ENCODE measurements at places on chromosomes 1 and 21.

DNA sequence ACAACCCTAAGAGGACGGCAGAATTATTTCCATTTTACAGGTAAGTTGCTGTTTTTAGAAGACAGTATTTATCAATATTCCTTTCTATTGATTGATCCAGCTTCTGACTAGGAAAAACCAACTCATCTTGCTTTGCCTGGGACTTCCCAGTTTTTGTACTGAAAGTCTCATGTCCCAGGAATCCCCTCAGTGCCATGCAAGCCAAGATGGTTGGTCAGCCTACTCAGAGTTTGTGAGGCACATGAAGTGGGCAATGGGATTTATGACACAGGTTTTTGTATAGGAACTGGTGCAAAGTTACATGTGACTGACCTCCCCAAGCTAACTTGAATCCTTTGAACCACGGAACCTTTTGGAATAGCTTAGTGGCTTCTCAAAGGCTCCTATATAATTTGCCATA lies 45.5 kb downstream of the GNG12 start:
- no peak for DNase-seq

GRCh38 chr21:25370311-25370744 lies 237.0 kb downstream of the MRPL39 start:
- no peak for DNase-seq

GRCh38 chr1:192702212-192702902 lies 66.4 kb downstream of the RGS13 start:
- no peak for DNase-seq

GRCh38 chr1:36322041-36322785 lies 1.2 kb downstream of the EVA1B start:
- no peak for DNase-seq

DNA sequence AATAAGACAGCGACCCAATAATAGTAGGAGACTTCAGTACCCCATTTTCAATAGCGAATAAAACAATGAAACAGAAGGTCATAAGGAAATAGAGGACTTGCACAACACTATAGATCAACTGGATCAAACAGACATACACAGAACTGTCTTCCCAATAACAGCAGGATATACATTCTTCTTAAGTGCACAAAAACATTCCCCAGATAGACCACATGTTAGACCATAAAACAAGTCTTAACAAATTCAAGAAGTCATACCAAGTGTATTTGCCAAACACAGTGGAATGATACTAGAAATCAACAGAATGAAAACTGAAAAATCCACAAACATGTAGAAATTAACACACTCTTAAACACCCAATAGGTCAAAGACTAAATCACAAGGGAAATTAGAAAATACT lies 78.0 kb downstream of the LBR start:
- DNase-seq = no peak

GRCh38 chr1:10528066-10529014 lies 53.6 kb downstream of the PEX14 start:
- DNase-seq = no peak
